ENCODE measurements at places on chromosomes 2 and 18. TPM values are rescaled to one million over a fixed set of nuclear protein-coding genes. Genes with fewer than 3 reads are reported as not detected.

EPHA4 gene
- 54.5 TPM for polyA plus RNA-seq

RESP18 gene
- 7.0 TPM for polyA plus RNA-seq

PDK1 gene
- polyA plus RNA-seq = 6.7 TPM

KLHL41 gene
- polyA plus RNA-seq = 6.3 TPM

ABHD1 gene
- polyA plus RNA-seq = 2.9 TPM

GALNT3 gene
- 7.5 TPM for polyA plus RNA-seq

RDH14 gene
- polyA plus RNA-seq = 31.8 TPM

DNA sequence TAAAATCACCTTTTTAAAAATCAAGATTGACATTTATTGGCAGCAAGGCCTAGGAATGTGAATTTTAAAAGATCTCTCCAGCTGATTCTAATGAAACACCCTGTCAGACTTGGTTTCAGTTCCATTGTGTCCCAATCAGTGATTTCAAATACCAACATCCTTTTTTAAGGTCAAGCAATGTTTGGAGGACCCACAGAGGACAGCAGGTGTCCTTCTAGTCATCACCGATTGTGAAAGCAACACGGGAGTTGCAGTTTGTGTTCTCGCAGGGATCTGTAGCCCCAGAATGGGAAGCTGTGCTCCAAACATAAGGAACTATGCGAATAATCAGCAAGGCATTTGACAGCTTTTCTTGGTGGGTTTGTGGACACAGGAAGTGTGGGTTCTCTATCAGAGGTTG lies 4.5 kb upstream of the KIDINS220 start:
- DNase-seq = no peak

GRCh38 chr2:3110994-3111666 lies 266.5 kb downstream of the EIPR1 start:
- DNase-seq = no peak

ARHGAP28 gene
- 9.3 TPM for polyA plus RNA-seq

GRCh38 chr2:60525899-60526298 lies 27.6 kb downstream of the BCL11A start:
- no peak for DNase-seq

- DNase-seq = no peak
These were observed 148.9 kb downstream of the EN1 start for GRCh38 chr2:118698564-118698963.

- no peak for DNase-seq
These were observed 177.3 kb downstream of the ANKRD30B start for GRCh38 chr18:14925281-14925709.

KIF3C gene
- polyA plus RNA-seq = 132 TPM

All from spinal cord (tissue), 10 donors.